ENCODE measurements at places on chromosomes 2 and 18. TPM values are rescaled to one million over a fixed set of nuclear protein-coding genes. Genes with fewer than 3 reads are reported as not detected.

- no peak for DNase-seq
Measured at GRCh38 chr2:131801210-131801744, 273.6 kb downstream of the CCDC74A start.

DNA sequence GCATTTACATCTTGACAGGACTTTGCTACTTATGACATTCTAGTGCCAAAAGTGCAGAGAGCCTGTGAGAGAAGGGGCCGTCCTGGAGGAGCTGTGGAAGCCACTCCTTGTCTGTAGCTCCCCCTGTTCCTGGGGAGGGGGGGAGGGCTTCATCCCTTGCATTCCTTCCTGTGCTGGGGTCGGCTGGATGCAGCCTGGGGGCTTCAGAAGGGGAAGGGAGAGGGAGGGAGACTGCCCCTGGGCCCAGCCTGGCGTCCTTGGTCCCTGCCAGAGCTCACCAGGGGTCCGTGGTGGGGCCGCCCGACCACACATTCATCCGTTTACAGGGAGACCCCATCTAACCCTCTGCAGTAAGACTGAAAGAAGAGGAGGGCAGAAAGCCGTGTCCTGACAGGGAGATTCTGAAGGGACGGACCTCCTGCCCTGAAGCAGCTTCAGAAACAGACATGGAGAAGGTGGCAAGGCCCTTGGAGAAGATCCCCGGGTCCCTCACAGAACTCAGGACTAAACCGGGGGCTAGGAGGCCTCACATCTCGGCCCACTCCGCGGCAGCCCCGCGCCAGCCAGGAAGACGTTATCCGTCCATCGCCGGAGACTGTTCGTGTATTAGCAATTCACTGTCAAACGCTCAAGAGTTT, 258.3 kb upstream of the SALL3 start:
- no peak for DNase-seq

- DNase-seq, result peak; percentile 96
Measured at GRCh38 chr2:174025271-174026121, 60.3 kb upstream of the SP3 start.

DNA sequence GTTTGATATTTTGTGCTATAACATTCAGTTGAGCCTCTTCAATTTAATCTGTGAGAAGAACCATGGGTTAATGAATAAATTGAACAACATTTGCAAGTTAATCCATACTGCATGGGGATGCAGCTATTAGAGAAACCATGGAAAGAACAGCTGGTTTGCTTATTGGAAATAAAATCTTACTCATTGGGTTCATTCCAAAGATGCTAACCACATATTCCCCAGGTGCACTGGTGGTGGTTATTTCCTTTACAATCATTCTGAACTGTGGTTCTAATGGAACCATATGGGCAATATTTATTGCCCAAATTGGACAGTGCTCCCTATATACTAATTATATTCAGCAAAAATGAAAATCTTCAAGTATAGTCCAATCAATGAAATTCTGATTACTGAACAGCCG, 1200.4 kb upstream of the CDH2 start:
- peak; percentile 9 for DNase-seq

- DNase-seq, result no peak
Measured at GRCh38 chr2:212426637-212427412, 111.8 kb downstream of the ERBB4 start.

DNA sequence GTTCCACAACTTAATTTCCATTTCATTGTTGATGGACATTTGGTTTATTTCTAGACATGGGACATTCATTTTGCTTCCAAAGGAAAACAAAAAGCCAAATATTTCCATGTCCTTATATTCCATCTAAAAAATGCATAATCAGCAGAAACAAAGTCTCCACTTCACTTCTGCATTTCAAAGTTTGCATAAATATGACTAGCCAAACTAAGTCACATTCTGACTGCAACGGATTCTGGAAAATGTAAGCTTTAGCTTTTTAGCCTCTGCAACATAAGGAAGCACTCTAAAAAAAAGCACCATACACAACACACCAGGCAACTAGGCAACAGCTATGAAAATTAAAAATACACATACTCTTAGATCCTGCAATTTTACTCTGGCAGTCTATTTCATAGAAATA, 135.3 kb downstream of the ETAA1 start:
- DNase-seq, result no peak

DNA sequence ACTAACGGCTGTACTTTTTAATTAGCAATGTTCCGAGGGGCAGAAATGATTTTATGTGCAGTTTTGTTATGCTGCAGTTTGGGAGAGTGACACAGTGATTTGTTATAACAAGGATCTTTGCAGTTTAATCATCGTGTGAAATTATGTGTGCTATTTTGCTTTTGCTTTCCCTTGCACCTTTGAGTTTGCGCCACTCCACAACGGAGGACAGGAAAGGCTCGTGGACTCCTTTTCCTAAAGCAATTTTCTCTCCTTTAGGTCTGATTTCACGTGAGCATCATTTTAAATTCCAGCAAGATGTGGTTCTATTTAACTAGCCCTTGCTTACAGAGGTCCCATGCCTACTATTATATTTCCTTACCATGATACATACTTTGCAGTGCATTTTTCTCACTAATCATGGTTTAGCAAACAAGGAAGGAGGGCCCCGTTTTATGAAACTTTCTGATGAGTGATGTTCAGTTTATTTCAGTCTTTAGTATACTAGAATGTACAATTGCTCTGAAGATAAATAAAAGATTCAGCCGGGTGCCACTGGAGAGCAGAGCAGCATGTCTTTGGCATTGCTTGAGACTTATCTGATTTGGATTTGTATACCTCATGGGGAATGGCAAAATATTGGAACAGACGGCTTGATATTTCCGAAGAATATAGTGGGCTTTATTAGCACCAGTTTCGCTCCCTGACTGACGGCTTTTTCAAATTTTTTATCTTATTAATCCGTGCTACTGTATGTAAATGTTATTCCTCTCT, 528.2 kb upstream of the FANCL start:
- DNase-seq, result no peak

DNA sequence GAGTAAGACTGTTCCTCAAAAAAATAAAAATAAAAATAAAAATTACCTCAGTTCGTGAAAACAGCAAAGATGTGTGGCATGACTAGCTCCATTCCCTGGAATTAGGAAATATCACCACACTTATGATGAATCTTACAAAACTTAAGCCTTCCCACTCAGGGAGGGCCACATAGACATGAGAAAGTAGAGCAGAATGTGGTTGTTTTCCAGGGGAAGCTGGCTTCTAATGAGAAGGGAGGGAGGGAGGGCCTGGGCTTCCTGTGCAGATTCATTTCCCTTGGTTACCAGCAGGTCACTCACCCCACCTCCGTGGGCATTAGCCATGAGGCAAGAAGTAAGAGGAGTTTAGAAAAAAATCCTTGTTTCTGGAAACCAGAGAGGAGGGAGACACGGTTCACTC, 95.9 kb upstream of the RMDN2 start:
- DNase-seq, result peak; percentile 88

DNA sequence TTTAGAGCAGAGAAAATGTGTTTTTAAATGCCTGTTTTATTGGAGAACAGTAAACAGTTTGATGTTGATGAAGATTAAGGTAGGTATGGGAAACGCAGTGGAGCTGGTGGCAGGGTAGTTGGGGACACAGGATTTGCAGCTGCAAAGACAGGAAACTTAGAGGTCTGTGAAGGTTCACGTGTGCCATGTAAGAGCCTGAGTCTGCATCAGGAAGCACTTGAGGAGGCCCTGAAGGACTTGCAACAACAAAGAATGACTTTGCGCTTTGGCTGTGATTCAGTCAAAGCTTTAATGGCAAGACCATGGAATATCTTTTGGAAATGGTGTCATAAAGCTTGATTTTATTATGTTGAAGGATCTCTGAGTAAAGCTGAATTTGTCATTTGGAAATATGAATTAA, 347.6 kb upstream of the KCNJ3 start:
- DNase-seq, result no peak

- DNase-seq, result peak; percentile 32
Measured at GRCh38 chr2:98819231-98819766, 88.4 kb upstream of the MGAT4A start.

- peak; percentile 93 for DNase-seq
Measured at GRCh38 chr2:12155303-12156051, 409.0 kb downstream of the LPIN1 start.

- DNase-seq, result peak; percentile 17
Measured at GRCh38 chr18:5943514-5943913, 48.2 kb upstream of the TMEM200C start.

DNA sequence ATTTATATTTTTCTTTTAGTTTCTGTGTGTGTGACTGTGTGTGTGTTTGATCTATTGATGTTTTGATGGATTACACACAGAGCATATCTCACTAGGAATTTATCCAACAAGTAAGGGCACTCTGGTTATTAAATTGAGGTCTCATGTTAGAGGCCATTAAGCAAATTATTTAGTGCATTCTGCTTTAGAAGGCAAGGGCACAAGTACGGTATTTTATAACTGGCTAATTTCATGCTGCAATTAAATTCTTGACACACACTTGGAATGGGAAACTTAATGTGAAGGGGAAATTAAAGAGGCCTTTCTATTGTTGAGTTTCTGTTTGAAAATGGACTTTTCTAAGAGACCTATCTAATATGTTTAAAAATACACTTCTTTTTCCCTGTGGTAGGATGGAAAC, 25.8 kb downstream of the NYAP2 start:
- DNase-seq, result no peak

DNA sequence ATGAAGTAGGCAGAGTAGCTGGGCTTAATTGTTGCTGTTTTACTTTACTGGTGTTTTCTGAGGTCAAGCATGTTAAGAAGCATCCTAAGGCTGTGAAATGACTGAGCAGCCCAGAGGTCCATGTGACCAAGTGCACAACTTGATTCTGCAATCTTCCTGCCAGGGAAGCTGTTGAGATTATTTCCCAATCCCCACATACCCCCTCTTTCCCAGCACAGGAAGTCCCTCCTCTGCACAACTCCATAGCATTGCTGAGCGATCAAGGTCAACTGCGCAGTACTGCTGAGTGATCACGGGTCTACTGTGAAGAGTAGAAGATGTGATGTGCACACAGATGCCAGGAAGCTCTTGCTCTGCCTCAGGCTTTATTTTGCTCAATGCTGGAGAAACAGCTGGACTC, 105.8 kb downstream of the GALNT14 start:
- no peak for DNase-seq

GRCh38 chr2:12006850-12007249, 260.4 kb downstream of the LPIN1 start:
- DNase-seq, result peak; percentile 24

DNA sequence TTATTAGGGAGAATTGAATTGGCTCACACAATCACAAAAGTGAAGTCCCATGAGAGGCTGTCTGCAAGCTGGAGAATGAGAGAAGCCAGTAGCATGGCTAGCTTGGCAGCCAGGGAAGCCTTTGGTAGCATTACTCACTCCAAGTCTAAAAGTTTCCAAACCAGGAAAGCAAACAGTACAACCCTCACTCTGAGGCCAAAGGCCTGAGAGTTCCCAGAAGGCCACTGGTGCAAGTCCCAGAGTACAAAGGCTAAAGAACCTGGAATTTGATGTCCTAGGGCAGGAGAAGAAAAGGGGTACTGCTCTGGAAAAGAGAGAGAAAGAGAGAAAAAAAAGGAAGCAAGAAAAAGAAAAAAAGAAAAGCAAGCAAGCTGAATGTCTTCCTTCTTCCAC, 318.2 kb downstream of the RND3 start:
- peak; percentile 93 for DNase-seq

GRCh38 chr2:100776445-100776844, 43.5 kb upstream of the NPAS2 start:
- DNase-seq, result no peak

GRCh38 chr2:59236723-59237122, 995.6 kb upstream of the FANCL start:
- peak; percentile 0 for DNase-seq

DNA sequence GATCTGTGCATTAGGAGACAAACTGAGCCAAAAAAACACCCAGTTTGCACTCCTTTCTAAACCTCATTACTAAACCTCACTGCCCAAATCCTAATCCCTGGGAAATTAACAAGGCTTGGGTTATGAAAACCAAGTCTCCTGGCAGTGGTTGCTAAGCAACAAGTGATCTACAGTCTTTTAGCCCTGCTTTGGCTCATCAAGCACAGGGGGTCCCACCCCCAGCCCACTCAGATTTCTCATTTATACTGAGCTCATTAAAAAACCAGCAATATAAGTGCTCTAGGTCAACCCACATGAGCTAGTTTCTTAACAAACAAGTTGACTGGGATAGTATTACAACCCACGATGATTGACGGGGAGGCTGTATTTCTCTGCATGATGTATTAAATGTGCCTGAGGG, 18.4 kb downstream of the DNER start:
- DNase-seq, result no peak

- no peak for DNase-seq
Measured at GRCh38 chr2:165953306-165953654, 296 bp downstream of the TTC21B start.

DNA sequence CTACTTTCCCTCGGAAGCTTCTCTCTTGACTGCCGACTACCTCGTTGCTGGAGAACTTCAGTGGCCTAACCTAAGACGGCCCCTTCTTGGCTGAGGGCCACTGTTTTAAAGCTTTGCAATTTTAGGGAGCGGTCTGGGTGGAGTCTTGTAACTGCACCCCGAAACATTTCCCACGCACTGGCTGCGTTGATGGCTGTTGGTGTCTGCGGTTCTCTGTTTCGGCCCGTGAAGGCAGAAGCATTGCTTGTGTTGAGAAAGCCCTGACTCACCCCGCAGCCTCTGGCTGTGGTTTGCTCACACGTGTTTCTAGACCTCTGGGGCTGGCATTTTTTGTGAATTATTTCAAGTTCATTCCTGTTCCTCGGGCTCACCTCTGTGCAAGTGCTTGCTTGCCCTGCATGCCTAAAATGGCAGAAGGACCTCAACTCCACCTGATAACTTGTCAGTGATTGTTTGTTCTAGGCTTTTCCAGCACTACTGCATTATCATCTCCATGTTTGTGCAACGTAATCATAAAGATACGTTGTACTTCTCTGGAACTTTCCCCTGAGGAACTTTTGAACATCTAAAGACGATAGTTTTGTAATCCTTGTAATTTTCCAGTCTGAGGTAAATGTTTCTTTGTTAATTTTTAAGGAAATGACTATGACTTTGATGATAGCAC, 94.2 kb upstream of the DLX2 start:
- peak; percentile 50 for DNase-seq

GRCh38 chr18:10726198-10727068, 200.6 kb downstream of the NAPG start:
- no peak for DNase-seq

GRCh38 chr18:10912790-10913545, 236.4 kb downstream of the PIEZO2 start:
- peak; percentile 86 for DNase-seq

DNA sequence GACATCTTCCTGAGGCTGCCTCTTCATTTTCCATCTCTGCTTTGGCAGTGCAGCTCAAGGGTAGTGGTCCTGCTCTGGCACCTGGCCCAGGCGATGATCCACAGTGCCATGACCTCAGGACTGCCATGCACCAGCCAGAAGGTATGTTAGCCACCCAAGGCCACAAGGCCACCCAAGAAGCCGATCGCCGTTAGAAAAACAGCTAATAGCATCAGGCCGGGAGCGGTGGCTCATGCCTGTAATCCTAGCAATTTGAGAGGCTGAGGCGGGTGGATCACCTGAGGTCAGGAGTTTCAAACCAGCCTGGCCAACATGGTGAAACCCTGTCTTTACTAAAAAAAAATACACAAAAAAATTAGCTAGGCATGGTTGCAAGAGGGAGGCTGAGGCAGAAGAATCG, 28.4 kb upstream of the UGGT1 start:
- no peak for DNase-seq

CAPN10 gene
- total RNA-seq, result 14.3 TPM

PARD3B gene
- total RNA-seq, result 15.9 TPM

IL18RAP gene
- 0.09 TPM for total RNA-seq

HOXD13 gene
- not detected for total RNA-seq

NAT8 gene
- total RNA-seq, result not detected

EMX1 gene
- total RNA-seq, result not detected

LIPT1 gene
- total RNA-seq, result 9.0 TPM

STON1 gene
- 24.6 TPM for total RNA-seq

GAL3ST2 gene
- total RNA-seq, result 0.25 TPM

Data from fibroblast of the aortic adventitia (primary cell).